Stimulated activated CD8-positive, alpha-beta memory T cell treated with anti-CD3 and anti-CD28 coated beads, Interleukin-15, amount 100 ng/mL, for 48 hours (primary cell): ENCODE measurements at places on chromosomes 2 and 18.

DNA sequence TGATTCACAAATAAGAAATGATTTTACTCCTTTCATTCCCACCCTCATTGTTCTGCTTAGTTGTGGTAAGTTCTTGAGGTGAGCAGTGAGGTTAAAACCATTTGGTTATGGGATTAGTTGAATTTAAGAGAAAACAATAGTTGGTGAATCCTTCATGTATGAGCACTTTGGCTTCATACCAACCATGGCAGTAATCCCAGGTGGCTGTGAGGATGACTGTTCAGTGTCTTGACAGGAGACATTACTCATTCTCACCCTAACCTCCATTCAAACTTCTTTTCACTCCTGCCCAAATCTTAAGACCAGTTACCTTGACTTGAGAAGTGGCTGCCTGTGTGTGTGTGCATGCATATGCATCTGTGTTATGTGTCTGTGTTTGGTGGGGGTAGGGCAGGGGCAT, 143.1 kb downstream of the SETBP1 start:
- DNase-seq, result no peak

DNA sequence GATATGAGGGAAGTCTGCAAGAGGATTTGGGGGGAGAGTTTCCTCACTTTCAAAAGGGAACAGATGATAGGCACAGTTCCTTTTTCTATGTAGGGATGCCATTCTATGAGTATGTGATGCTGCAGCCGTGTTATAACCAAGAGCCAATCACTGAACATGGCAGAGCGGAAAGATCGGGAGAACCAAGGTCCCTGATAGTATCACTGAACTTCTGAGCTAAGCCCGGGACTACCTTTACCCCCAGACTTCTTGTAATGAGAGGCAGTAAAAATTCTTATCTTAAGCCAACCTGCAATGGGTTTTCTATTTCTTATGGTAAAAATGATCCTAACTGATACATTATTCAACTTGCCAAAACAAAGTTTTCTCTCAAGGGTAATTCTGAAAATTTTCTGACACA, 21.6 kb upstream of the SLC1A4 start:
- no peak for DNase-seq

DNA sequence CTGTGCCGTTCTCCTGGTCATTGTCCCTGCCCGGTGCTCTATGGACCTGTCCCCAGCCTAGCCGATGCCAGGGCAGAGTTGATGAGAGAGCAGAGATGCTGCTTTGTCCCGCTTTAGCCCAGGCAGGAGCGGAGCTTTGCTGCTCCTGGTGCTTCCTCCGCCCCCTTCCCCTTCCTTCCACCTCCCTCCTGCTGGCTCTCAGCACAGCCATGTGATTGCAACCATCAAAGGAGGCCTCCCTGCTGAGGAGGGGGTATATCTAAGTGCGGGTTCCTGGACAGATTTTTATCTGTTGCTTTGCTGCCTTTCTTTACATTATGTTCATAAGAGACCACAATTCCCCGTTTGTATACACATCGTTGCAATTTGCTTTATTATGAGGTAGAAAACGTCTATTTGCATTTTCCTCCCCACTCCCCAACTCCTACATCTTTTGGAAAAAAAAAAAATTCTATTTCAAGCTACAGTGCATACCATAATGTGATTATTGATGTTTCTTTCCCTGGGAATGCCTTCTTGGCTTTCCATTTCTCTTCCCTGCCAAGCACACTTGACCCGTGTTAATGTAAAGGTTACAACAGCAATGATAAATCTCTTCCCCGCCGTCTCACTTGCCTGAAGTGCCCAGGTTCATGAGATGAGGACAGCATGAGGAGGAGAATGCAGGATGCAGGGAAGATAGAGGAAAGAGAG, 25.4 kb downstream of the ALPK2 start:
- no peak for DNase-seq

DNA sequence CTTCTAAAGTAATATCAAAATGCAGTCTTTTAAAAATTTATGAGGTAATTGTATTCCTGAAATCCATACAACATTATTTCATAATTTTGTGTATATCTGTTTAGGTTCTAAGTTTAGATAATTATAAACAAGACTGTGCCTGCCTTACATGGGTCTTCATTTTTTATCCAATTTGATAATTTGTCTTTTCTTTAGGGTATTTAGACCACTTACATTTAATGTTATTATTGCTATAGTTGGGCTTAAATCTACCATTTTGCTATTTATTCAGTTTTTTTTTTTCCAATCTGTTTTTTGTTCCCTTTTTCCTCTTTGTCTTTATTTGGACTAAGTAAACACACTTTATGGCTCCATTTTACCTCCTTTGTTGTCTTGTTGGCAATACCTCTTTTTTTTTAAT, 312.5 kb upstream of the MEX3C start:
- DNase-seq, result no peak

- DNase-seq, result no peak
Observed at GRCh38 chr2:149648282-149649030, 60.9 kb upstream of the MMADHC start.

- no peak for DNase-seq
Observed at GRCh38 chr2:188512456-188512855, 220.8 kb downstream of the GULP1 start.

GRCh38 chr2:14684516-14684915, 52.0 kb downstream of the LRATD1 start:
- no peak for DNase-seq

- DNase-seq, result no peak
Observed at GRCh38 chr2:199693861-199694260, 157.1 kb downstream of the FTCDNL1 start.
